HuH-7 (cell line): ENCODE measurements at places on chromosomes 6 and 20.

GRCh38 chr6:138416206-138416605 is 12.2 kb downstream of the HEBP2 start:
- DNase-seq = no peak

DNA sequence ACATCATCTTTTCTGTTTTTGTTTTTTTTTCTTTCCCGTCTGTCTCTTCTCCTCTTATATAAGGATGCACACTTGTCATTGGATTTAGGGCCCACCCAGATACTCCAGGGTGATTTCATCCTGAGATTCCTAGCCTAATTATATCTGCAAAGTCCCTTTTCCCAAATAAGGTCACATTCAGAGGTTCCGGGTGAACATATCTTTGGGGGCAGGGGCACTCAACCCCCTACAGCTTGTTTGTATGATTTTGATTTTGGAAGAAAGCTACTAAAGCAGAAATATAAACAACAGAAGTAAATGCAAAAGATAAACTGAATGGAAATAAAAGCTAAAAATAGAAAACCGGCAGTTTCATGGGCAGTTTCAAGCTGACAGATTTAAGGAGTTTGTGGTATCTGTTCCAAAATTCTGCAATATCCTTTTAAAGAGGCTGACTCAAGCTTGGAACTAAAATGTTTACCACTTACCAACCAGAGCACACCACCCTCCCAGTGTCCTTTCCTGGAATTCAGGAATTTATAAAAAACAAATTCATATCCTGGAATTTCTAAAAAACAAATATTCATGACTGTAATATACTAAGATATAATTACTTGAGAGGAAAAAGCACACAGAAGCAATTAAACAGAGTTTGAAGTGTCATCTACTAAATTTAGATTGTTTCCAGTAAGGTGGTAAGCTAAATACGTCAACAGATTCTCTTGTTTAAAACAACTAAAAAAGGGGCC is 100.0 kb upstream of the CARMIL1 start:
- no peak for DNase-seq

GRCh38 chr6:106318851-106319250 is 6.7 kb downstream of the ATG5 start:
- DNase-seq = no peak

DNA sequence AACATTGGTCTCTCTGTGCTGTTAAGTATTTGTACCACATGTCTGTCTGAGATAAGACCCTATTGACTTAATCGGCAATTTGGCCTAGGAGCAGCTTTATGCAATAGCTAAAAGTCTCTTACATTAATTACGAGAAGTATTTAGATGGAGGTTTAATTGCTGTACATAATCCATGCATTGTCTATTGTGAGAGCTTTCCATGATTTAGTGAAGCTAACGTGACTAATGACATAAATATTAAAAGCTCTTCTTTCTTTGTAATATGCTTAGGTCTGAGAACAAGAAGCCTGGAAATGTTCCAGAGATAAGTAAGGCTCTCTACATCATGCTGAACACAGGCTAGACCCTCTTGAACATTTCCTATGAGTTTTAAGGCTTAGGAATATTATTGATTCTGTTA is 32.7 kb upstream of the FAM83B start:
- DNase-seq = no peak

DNA sequence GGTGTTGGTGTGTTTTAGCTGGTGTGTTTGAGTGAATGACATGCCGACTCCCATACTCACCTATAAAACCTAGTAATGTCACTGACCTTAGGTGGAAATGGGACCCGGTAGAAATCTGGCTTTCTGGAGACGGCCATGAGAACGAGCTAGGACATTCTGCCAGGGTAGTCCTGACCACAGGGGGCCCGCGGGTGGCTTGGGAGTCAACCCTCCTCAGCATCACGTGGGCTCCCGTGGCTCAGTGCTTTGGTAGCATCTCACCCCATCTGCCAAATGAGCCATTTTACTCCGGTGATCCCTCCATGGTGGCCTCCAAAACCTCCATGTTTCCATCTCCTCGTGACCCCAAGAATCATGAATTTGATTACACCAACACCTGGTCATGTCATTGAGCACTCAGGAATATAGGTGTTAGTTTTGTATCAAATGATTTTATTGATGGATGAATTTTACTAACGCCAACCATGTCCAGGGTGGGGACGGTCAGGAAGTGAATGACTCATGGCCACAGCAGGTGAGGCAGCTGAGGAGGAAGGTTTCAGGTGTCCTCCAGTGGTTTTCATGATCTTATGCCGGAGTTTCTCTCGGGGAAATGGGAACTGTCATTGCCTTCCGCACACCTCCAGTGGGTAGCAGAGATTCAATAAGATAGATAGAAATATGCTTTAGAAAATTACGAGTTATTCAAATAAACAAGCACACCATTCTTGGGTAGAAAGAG is 195.0 kb downstream of the SYNDIG1 start:
- DNase-seq = no peak

GRCh38 chr20:33401921-33402369 is 626 bp upstream of the CDK5RAP1 start:
- DNase-seq = no peak

DNA sequence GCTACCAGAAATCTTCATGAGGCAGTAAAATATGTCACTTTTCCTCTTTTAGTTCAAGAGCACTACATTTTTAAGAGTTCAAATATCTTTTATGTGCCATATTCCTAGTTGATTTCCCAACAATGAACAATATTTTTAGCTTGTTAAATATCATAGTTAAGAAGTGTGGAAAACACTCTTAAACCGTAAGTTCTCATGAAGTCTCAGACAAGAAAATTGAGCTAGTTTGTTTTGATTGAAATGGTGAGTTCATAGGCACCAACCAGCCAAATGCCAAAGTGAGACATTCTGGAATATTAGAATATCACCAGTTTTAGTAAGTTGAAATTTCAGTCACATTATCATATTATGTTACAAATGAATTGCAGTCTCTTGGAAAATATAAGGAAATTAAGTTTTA is 277.2 kb upstream of the HSF2 start:
- DNase-seq = no peak

DNA sequence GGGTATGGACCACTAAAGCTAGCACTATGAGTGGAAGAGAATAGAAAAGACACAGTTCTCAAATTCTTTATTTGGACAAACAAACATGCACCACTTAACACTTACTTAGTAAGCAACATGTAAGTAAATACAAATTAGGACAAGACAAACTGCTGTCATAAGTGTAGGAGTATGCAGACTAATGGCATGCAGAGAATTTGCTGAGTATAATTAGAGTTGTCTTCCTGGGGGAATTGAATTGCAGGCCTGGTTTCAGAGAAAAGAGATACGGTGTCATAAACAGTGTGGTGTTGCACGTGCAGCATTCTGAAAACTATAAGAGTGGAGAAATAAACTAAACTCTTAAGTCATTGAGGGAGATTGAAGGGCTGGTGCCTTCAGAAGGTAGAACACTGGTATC is 125.2 kb upstream of the EYA4 start:
- no peak for DNase-seq

DNA sequence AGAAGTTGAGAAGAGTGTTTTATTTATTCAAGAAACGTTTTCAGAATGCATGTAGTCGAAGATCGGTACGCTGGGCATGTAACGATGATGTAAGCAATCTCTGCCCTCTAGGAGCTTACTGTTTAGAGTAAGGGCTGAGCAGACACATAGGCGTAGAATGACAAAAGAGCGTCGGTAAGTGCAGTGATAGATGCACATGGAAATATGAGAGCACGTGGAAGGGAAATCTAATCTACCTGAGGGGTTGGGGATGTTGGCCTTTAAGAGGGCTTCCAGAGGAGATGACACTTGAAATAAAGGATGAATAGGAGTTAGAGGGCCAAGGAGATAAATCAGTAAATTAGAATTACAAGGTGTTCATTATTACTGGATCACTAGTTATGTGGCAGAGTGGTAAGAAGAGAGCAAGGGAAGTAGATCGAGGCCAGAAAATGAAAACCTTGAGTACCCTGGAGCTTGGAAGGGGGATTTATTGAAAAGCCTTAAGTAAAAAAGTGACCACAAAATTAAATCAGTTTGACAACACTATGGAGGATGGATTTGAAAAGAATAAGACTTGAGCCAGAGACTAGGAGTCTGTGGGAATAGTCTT is 782 bp downstream of the TRMT11 start:
- DNase-seq = no peak
